ENCODE measurements at places on chromosomes 4 and X.

DNA sequence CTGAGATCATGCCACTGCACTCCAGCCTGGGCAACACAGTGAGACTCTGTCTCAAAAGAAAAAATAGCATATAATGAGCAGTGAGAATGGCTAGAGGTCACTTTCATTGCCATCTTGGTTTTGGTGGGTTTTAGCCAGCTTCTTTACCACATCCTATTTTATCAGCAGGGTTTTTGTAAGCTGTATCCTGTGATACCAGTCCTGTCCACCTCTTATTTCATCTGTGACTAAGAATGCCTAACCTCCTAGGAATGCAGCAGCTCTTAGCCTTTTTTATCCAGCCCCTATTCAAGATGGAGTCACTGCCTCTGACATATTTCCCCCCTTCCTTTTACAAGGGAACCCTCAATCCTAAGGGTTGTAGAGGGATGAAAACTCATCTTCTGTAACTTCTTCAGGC lies 26.1 kb upstream of the IGFBP7 start:
- no peak for DNase-seq

DNA sequence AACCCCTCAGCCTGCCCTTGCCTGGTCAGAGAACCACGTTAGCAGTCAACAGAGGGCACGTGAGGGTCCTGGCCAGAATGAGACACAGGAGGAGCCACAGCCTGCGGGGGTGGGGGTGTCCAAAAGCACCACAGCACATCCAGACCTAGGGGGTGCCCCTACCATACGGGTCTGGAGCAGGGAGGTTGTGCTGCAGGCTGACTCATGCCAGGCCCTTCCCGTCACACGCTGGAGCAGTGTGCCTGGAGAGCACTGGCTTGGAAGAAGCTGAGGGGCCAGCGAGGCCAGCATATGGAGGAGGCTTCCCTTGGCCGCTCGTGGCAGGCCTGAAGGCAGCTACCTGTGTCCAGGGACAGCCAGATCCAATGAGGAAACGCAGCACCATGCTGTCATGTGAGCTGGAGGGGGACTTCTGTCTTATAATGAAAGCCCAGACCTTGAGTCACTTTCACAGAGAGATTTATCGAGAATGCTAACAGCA lies 1.5 kb upstream of the IRAK1 start:
- peak; percentile 70 for DNase-seq

- DNase-seq = peak; percentile 50
Measured at GRCh38 chrX:16882169-16882568, 12.0 kb upstream of the RBBP7 start.

DNA sequence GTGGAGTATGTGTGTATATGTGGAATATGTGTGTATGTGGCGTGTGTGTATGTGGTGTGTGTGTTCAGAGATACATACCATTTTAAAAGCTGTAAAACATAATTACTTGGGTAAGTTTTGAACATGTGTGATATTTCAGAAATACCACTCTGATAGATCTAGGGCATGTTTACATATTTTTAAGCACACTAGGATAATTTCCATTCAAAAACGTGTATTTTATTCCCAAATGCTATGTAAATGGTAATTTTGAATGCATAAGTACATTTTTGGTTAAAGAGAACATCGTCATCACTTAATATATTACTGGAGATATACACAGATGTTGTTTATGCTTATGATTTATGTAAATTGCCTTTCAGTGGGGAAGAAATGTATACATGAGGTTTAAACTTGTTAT lies 34.7 kb upstream of the SHISA3 start:
- no peak for DNase-seq

DNA sequence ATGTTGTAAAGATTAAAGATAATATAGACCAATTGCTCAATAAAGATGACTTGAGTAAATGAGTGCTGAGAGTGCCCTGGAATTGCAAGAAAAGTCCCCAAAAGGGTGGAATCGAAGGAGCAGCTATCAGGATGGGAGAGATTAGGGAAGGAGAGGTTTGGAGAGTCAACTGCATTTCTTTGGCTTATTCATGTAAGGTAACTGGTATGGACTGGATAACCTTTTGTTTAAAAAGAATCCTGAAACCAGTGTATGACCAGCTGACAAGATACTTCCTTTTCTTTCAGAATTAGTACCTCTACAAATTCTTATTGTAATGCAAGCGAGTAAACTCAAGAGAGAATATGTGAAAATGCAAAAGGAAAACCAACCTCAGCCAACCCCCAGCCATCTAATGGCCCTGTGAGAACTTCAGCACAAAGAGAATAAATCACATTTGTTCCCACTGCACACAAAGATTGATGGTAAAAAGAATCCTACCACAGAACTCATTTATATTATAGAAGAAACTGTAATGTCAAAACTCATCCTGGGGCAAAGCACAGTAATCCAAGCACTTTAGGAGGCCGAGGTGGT lies 24.5 kb upstream of the SPP1 start:
- no peak for DNase-seq

- no peak for DNase-seq
Measured at GRCh38 chr4:96145601-96146000, 305.7 kb downstream of the PDHA2 start.

- DNase-seq = no peak
Measured at GRCh38 chr4:627347-628125, 2.2 kb downstream of the PDE6B start.

GRCh38 chr4:10225096-10225495 lies 108.5 kb upstream of the WDR1 start:
- no peak for DNase-seq

DNA sequence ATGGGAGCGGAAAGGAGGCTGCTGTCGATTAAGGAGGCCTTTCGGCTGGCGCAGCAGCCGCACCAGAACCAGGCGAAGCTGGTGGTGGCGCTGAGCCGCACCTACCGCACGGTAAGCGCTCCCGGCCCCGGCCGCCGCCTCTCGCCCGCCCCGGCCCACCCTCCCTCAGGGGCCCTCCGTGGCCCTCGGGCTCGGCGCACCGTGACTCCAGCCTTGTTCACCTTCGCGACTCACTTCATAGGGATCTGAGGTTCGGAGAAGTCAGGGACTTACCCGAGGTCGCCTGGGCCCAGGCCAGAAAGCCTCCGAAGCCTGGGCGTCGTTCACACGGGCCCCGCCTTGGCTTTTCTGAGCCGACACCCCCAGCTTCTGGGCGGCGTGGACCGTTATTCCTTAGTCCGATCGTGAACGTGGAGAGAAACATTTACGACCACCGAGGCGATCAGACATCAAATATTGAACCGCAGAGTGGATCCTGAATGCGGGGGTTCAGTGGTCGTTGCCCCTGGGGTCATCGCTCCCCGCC lies 362 bp downstream of the NCAPG start:
- DNase-seq = no peak

DNA sequence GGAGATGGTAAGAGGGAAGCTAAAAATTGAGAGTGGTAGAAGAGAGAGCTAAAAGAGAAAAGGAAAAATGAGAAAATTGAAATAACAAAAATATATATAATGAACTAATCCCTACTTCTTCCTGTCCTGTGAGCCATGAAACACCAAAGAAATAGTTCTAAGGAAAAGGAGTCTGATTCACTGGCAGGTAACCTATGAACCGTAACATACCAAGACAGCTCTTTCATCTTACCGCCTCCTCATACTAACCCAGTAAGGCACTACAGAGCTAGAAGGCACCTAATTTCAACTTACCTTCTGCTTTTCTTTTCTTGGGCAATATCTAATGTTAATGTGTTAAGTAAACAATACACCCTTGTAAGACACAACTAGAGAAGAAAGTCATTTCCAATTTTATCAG lies 297.7 kb upstream of the DIAPH2 start:
- no peak for DNase-seq

GRCh38 chrX:19875050-19875431 lies 12.4 kb downstream of the SH3KBP1 start:
- DNase-seq = peak; percentile 97

GRCh38 chrX:10615931-10616774 lies 4.2 kb downstream of the MID1 start:
- DNase-seq = peak; percentile 43

DNA sequence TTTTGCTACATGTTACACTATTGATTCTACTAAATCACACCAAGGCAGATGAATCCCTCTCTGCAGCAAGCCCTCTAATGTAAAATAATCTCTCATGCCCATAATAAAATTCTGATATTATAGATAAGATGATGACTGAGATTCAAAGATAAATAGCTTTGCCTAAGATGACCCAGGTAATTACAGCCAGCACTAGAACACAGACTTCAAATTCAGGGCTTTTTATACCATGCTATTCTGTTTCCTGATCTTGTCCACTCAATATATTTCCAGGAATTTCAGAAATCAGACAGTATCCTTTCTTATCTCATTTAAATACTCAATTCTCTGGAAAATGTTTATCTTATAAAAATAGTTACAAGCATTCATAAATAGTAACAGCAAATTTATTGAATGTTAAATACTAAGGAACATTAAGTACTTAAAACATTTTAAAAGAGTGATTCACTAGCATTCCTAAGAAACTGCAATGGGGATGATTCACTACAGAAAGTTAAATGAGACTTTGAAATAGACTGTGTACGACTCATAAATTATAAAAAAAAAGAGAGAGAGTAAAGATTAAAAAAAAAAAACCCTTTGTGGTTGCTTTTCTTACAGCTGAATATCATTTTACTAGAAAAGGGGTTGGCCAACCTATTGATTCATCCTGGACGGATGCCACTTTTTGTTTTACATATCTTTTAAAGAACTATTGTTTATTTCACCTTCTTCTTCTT lies 45.8 kb upstream of the IL21 start:
- no peak for DNase-seq

- DNase-seq = no peak
Measured at GRCh38 chr4:40948014-40948413, 198.3 kb downstream of the NSUN7 start.

DNA sequence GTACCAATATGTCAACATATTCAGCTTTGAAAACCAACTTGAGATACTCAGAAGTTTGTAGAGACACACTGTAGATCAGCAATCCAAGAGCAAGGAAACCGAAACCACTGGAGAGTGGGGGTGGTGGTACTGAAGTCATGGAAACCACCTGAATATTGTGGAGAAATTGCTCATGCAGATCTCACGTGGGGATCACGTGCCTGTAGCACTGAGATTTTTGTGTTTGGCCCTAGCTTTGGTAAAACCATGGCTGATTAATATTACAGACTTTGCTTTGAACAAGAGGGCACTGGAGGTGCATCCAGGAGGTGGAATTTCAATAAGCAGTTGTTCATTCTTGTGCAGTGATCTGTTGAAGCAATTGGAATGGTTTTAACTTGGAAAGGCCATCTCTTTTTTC lies 47.2 kb downstream of the GBA3 start:
- no peak for DNase-seq

DNA sequence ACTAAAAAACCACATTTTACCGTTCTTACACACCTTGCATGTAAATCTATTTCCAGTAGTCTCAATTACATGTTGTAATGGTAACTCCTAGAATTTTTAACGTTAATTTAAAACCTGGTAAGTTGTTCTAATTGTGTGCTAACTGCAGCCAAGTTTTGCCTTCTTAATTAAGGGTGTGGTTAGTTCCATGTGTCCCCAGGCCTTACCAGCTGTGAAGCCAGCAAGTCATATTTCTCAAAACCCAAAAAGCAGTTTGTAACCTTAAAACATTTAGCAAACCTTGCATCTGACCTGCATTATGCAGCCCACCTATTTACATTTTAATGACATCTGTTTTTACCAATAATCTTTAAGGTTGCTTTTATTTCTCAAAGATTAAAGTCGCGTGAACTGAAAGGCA lies 18.4 kb upstream of the FAM47E start:
- no peak for DNase-seq

DNA sequence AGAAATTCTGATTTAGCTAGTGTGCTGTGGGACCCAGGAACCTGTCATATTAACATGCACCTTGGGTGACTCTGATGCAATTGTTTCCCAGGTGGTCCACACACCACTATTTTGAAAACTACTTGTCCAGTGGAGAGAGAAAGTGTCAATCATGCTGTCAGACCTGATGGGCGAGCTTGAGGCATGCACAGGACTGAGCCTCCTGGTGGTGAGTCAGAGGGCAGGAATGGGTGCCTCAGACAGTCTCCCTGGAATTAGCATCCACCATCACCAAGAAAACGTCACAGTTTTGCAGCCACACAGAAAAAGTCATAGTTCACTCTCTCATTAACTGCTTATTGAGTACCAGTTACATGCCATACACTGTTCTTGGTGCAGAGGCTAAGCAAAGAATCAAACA lies 181.8 kb upstream of the MAOA start:
- DNase-seq = no peak

GRCh38 chrX:9466736-9467135 lies 1.9 kb downstream of the TBL1X start:
- DNase-seq = no peak

GRCh38 chrX:67636532-67636931 lies 92.7 kb downstream of the AR start:
- DNase-seq = no peak

GRCh38 chr4:122285285-122285684 lies 93.5 kb upstream of the ADAD1 start:
- peak; percentile 2 for DNase-seq

GRCh38 chrX:42837747-42838146 lies 59.8 kb upstream of the PPP1R2C start:
- DNase-seq = no peak

Measured in NB4 (cell line).